ENCODE measurements at places on chromosomes 16 and 17. TPM values are rescaled to one million over a fixed set of nuclear protein-coding genes. Genes with fewer than 3 reads are reported as not detected.

The ZNF469 gene
- total RNA-seq: 0.20 TPM

DNA sequence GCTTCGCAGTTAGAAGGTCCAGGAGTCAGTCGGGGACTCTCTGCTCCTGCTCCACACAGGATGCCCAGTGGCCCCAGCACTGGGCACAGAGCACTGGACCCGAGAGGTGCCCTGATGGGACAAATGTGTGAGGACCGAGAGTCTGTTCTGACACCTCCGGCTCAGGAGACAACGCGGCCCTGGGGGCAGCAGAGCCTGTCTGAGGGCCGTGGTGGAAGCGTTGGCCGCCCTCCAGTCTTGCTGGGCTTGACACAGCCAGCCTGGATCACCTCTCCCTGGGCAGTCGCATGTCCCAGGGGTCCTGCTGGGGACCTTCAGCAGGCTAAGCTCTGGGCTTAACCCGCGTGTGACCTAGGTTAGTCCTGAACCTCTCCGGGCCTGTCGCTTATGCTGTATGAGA, 23.1 kb downstream of the LGALS9 start:
- no peak for DNase-seq
- peaks cover 4% of the 10 kb centered on the region for H3K36me3 ChIP-seq
- peaks cover 9% of the 10 kb centered on the region for H3K4me1 ChIP-seq
- H3K27me3 ChIP-seq: no peaks in the 10 kb centered on the region

- H3K4me3 ChIP-seq: no peak overlapping the region
- no peaks in the 10 kb centered on the region for H3K27me3 ChIP-seq
- H3K36me3 ChIP-seq: peaks cover 23% of the 10 kb centered on the region
- no peak for DNase-seq
- H3K27ac ChIP-seq: peak overlapping the region; percentile 32
Observed at GRCh38 chr16:89290887-89291286, 73.4 kb downstream of the ZNF778 start.

DNA sequence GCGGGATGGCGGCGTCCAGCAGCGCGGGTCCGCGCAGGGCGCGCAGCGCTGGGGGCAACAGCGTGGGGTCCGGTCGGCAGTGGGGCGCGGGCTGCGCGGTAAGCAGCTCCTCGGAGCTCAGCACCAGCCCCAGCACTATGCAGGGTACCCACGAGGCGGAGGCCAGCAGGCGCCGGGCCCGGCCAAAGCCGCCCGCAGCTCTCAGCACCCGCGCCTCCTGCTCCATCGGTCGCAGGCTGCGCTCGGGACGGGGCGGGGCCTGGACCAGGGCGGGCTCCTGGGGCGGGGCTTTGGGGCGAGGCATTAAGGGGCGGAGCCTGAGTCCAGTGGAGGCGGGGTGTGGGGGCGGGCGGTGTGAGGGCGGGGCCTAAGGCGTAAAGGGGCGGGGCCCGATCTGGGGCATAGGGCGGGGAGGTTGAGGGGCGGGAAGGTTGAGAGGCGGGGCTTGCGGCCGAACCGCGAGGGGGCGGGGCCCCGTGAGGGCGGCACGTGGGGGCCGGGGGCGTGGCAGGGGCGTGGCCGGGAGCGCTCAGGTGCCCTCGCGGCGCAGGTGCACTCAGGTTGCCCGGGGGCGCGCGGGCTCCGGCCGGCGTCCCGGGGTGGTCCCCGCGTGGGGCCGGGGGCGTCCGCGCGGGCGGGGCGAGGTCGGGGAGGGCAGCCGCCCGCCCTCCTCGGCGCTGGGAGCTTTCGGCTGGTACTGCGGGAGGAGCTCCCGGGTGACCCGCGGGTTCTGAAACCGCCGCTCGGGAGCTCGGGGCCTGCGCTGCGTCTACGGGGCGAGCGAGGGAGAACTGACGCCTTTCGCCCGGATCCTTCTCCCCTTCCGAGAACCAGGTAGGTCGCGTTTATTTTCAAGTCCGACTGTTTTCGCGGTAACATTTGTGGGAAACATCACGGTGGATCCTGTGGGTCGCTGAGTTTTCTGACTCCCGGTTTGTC, 1.4 kb upstream of the SLC22A31 start:
- H3K27ac ChIP-seq: no peak overlapping the region
- H3K4me1 ChIP-seq: peaks cover 14% of the 10 kb centered on the region
- H3K36me3 ChIP-seq: peaks cover 3% of the 10 kb centered on the region
- peaks cover 40% of the 10 kb centered on the region for H3K27me3 ChIP-seq

GRCh38 chr17:49717371-49717861, 9.7 kb upstream of the SLC35B1 start:
- peak overlapping the region; percentile 71 for H3K27ac ChIP-seq
- no peaks in the 10 kb centered on the region for H3K27me3 ChIP-seq
- peaks cover 35% of the 10 kb centered on the region for H3K4me1 ChIP-seq
- DNase-seq: no peak
- H3K36me3 ChIP-seq: peaks cover 63% of the 10 kb centered on the region

DNA sequence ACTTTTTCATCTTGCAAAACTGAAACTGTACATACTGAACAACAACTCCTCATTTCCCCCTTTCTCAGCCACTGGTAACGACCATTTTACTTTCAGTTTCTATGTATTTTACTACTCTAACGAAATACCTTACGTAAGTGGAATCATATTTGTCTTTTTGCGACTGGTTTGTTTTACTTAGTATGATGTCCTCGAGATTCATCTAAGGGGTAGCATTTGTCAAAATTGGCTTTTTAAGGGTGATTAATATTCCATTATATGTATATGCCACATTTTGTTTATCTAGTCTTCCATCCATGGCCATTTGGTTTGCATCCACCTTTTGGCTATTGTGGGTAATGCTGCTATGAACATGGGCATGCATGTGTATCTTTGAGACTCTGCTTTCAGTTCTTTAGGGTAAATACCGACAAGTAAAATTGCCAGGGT, 10.4 kb downstream of the KPNB1 start:
- H3K4me3 ChIP-seq: peak overlapping the region; percentile 75
- DNase-seq: peak; percentile 42
- no peaks in the 10 kb centered on the region for H3K27me3 ChIP-seq
- H3K27ac ChIP-seq: peak overlapping the region; percentile 93
- peaks cover 71% of the 10 kb centered on the region for H3K36me3 ChIP-seq

DNA sequence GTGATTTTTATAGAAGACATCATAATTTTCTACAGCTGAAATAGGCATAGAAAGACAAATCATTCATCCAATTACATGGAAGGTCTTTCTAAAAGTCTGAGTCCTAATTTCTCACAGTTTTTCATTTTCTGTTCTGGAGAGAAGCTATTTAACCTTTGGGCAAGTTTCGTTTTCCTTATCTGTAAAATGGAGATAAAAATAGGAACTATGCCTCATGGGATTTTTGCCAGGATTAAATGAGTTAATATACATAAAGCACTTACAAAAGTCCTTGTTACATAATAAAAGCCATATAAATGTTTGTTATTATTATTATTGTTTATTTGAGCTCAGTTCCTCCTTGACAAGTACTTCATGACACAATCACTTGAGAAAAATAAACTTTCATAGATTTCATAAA, 121.4 kb downstream of the SKAP1 start:
- peaks cover 2% of the 10 kb centered on the region for H3K36me3 ChIP-seq
- no peaks in the 10 kb centered on the region for H3K4me1 ChIP-seq
- H3K27me3 ChIP-seq: no peaks in the 10 kb centered on the region
- DNase-seq: no peak

- no peaks in the 10 kb centered on the region for H3K36me3 ChIP-seq
- no peak overlapping the region for H3K27ac ChIP-seq
- DNase-seq: no peak
- no peak overlapping the region for H3K4me3 ChIP-seq
Observed at GRCh38 chr17:47959825-47960655, 2.4 kb upstream of the PRR15L start.
